HepG2 (cell line): ENCODE measurements at places on chromosomes 5 and 9. TPM values are rescaled to one million over a fixed set of nuclear protein-coding genes. Genes with fewer than 3 reads are reported as not detected.

- DNase-seq = no peak
Measured at GRCh38 chr5:35359859-35360258, 129.6 kb upstream of the PRLR start.

DNA sequence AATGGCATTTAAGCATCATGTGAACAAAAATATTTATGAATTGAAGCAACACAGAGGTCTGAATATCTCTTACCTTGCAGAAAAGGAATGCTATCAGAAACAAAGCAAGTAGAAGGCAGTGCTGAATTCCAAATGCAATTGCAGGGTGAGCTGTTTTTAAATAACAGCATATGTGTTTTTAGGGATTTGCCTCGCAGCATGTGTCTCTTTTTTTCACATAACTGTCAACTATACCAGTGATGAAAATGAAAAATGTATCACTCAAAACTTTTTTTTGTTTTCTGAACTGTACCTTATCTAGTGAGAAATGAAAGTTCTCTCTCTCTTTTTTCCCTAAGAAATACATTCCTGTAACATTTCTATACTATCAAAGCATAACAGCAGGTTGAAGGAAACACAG, 21.2 kb downstream of the CDH10 start:
- no peak for DNase-seq

GRCh38 chr9:79408200-79408599, 163.6 kb upstream of the TLE4 start:
- DNase-seq = no peak

GRCh38 chr5:119828541-119828940, 199.2 kb downstream of the FAM170A start:
- DNase-seq = no peak

The EGFLAM gene
- polyA plus RNA-seq = not detected in 2 replicates

The SLC24A2 gene
- under 0.01 and 0.01 TPM in 2 replicates for polyA plus RNA-seq

DNA sequence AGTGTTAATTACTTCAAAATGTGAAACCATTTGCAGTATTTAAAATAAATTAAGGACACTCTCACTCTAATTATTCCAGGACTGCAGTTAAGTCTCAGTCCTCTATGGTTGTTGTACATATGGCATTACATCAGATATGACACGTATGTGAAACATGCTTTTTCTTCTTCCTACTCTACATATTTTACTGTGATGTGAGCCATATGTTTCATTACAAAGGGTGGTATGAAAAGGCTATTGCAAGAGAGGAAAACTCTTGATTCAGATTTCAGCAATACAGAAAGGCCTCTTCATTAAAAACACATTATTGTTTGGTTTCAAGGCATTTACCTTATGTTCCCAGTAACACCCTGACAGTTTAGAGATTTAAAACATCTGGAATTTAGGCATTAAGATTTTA, 964.5 kb upstream of the DMAC1 start:
- DNase-seq = no peak

- no peak for DNase-seq
Measured at GRCh38 chr5:14068136-14068535, 75.0 kb upstream of the TRIO start.

The ZNF169 gene
- 5.9 and 6.3 TPM in 2 replicates for polyA plus RNA-seq

The TRMT10B gene
- 3.9 TPM in 2 replicates for polyA plus RNA-seq

The OBP2B gene
- not detected in 2 replicates for polyA plus RNA-seq

- no peak for DNase-seq
Measured at GRCh38 chr9:130629443-130630070, 34.8 kb upstream of the PRDM12 start.

- peak; percentile 94 for DNase-seq
Measured at GRCh38 chr9:20692554-20692953, 8.5 kb downstream of the FOCAD start.

- DNase-seq = no peak
Measured at GRCh38 chr5:37477426-37477825, 98.3 kb downstream of the WDR70 start.

The DMRT3 gene
- polyA plus RNA-seq = not detected in 2 replicates

DNA sequence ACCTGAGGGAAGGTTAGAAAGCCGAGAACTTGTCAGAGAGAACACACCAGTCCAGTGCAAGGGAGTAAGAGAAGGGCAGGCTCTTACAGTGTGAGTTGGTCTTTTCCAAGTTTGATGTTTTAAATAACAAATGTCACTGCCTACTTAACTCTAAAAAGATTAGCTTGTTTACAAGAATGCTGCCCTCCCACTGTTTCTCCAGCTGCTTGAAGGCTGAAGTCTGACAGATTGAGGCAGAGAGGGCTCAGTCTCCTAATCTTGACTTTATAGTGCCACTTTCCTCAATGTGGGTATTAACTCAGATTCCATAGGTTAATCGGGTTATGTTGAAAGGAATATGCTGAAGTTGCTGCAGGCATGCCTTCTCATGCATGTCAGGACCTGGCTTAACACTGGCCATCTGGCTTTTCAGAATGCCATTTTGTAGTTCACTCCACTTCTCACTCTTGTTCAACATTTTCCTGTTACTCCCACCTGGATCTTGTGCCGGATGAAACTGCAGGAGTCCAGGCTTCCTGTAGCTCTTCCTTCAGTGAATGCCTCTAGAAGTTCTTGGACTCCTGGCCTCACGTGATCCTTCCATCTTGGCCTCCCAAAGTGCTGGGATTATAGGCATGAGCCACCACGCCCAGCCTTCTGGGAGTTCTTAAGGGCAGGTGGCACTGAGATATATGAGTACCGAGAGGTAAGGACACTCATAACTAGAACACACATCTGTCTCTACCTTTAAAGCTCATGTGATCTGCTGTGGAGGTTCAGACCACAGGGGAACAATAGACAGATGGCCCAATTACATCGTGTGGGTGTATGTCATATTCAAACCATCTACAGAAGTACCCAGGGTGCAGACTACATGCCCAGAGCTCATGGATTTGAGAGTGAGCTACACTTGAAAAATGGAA, 249.7 kb downstream of the ARHGAP26 start:
- DNase-seq = no peak

DNA sequence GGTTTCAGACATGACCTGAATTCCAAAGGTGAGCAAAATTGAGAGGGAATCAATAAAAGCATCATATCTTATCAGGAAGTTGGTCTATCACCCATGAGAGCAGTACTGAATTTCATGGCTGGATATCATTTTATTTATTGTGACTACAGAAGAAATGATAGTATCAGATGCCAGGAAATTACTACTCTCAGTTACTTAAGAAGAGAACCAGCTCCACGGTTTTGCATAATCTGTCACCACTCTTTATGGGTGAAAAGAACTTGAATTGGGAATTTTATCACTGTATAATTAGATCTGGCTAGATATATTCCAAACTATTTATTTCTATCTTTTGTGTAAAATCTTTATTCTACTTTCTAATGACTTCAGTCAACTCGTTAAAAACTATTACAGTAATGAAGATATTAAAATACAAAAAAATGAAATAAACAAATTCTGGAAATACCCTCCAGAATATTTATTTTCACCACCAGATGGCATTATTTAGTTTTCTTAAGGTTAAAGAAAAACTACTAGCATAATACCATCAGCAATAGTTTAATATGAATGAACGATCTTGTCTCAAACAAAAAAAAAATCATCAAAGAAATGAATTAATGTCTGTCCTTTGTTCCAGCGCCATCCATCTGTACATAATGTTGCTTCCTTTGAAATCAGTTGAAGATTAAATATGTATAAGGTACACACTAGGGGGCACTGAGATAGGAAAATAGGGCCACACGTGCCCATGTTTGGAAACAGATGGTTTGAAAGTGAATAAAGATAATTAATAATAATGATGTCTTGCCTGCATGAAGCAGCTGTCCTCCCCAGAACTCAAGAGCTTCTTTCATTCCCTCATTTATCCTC, 84.7 kb upstream of the SLCO6A1 start:
- no peak for DNase-seq

The DTWD2 gene
- 1.1 and 1.6 TPM in 2 replicates for polyA plus RNA-seq

DNA sequence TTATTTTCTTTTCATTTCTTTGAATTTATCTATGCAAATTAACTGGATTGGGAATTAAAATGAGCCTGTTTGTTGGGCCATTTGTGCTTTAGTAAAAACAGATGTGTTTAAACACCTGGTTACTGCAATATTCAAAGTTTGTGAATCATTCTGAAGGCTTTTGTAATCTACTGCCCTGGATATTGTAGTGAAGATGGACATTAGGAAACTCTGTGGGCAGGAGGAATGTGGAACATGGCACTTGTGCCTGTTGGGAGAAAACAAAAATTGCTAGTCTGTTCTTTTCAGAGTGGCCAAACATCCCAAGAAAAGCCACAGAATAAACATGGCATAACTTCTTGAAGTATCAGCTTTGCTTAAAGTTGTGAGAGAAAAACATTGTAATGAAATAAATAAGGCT, 40.8 kb downstream of the CHSY3 start:
- DNase-seq = no peak

The ASS1 gene
- polyA plus RNA-seq = 108 and 122 TPM in 2 replicates

DNA sequence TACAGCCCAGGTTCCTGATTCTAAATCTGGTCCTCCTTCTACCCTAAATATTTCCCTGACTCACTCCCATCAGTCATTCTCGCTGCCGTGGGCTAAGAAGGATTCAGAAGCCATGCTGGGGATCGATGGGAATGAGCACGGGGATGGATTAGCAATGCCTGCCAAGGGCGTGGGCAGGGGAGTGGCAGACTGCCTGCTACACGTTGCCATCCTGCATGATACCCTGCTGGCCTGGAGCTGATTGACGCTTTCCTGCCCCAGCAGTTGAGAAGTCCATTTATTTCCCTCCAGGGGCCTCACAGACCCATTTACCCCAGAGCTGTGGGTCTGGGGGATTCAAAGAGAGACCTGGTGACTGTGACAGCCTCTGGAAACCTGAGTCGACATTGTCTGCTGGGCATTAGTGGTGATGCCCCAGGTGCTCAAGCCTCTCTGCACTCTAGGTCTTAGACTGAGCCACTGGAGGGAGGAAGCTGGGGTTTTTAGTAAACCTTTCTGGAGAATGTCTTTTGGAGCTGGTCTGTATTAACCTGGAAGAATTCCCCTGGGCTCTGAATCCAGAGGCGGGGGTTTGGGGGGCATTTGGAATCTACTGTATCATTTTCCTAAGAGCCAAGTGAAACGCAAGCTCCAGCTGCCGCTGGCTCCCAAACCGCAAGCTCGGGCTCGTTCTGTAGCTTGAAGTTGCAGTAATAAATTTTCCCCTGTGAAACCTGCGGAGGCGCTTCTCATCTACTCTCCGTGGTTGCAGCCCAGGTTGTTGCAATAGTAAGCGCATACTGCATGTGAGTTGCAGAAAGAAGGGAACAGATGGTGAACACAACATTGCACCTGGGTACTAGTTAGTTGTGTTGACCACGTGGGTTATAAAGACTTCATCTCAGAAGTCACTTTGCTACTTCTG, 76.3 kb upstream of the RAPGEF1 start:
- no peak for DNase-seq

The NUTM2F gene
- polyA plus RNA-seq = 0.10 TPM in 1 of 2 replicates, not detected in the other

GRCh38 chr9:38431116-38431515, 6.9 kb upstream of the IGFBPL1 start:
- DNase-seq = no peak

The OR13C5 gene
- not detected in 2 replicates for polyA plus RNA-seq

- no peak for DNase-seq
Measured at GRCh38 chr9:100575765-100576386, 2.0 kb upstream of the CAVIN4 start.

The CYLC2 gene
- not detected in 2 replicates for polyA plus RNA-seq

- no peak for DNase-seq
Measured at GRCh38 chr5:95620870-95621838, 1.3 kb downstream of the GPR150 start.

- DNase-seq = no peak
Measured at GRCh38 chr9:127129718-127130085, 7.3 kb upstream of the ANGPTL2 start.

GRCh38 chr9:33117796-33118195, 41.3 kb upstream of the SMU1 start:
- no peak for DNase-seq

The FBN2 gene
- under 0.01 TPM in 1 of 2 replicates, not detected in the other for polyA plus RNA-seq
